Myocyte (in vitro differentiated cells): ENCODE measurements at places on chromosomes 12 and 14. TPM values are rescaled to one million over a fixed set of nuclear protein-coding genes. Genes with fewer than 3 reads are reported as not detected.
A peak's percentile ranks its signal among the peaks of the same experiment; 100 is the strongest.

Gene PMCH
- total RNA-seq, result not detected in 2 replicates

GRCh38 chr12:77630344-77630743, 200.3 kb upstream of the NAV3 start:
- no peak for DNase-seq

DNA sequence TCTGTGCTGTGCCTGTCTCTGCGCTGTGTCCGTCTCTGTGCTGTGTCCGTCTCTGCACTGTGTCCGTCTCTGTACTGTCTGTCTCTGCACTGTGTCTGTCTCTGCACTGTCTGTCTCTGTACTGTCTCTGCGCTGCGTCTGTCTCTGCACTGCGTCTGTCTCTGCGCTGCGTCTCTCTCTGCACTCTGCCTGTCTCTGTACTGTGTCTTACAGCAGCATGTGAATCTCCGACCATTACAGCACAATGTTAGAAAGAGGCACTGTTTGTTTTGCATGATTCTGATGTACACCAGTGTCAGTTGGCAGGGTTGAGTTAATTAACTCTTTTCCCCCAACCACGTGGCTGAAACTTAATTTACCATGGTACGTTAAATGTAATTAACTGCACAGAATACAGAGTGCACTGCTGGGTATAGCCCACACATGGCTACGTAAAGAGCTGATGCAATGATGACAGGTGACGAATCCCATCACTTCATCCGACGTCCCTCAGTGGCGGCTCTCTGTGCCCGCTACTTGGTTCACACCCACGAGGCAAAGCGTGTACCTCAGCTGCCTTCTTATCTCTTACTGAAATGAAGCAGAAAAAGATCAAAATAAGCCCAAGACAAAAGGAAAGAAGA, 127.7 kb upstream of the SFSWAP start:
- DNase-seq, result no peak

DNA sequence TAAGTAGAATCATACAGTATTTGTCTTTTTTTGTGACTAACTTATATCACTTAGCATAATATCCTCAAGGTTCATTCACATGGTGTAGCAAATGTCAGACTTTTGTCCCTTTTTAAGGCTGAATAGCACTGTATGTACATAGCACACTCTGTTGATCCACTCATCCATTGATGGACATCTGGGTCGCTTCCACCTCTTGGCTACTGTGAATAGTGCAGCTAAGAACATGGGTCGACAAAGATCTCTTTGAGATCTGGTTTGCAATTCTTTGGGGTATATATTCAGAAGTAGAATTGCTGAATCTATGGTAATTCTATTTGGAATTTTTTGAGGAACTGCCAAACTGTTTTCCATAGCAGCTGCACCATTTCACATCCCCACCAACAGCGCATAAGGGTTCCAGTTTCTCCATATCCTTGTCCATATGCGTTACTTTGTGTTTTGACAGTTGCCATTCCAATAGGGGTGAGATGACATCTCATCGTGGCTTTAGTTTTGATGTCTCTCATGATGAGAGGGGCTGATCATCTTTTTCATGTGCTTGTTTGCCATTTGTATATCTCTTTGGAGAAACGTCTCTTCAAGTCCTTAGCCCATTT, 73.9 kb downstream of the GLRX5 start:
- DNase-seq, result no peak

DNA sequence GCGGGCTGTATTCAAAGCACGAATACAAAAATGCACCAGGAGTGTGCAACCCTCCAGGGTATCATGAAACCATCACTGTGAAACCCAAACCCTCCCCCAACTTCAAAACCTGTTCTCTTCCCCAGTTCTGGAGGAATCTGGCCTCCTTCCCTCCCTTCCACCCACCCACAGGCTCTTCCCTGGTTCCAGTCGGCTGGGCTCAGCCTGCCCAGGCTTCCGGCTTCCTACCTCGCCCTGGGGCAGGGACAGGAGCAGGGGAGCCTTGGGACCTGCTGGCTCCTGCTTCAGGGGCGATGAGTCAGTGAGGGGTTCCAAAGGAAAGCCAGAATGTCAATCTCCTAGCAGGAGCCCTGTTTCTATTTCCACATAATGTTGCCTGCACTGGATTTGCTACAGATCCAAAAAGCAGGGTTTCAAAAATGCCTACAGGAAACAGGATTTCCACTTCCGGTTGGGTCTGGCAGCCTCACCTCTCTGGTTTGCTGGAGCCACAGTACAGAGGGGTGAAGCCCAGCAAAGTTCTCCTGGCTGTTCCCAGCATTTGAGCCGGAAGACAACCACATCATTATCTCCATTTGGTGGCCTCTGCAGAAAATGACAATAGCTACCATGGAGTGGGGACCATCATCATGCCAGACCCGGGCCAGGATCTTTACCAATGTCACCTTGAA, 278.3 kb downstream of the DPF3 start:
- no peak for DNase-seq

- DNase-seq, result no peak
These were observed 57.7 kb downstream of the ADGRD1 start for GRCh38 chr12:131011165-131012079.

Gene MYF6
- 28.1 and 119 TPM in 2 replicates for total RNA-seq

DNA sequence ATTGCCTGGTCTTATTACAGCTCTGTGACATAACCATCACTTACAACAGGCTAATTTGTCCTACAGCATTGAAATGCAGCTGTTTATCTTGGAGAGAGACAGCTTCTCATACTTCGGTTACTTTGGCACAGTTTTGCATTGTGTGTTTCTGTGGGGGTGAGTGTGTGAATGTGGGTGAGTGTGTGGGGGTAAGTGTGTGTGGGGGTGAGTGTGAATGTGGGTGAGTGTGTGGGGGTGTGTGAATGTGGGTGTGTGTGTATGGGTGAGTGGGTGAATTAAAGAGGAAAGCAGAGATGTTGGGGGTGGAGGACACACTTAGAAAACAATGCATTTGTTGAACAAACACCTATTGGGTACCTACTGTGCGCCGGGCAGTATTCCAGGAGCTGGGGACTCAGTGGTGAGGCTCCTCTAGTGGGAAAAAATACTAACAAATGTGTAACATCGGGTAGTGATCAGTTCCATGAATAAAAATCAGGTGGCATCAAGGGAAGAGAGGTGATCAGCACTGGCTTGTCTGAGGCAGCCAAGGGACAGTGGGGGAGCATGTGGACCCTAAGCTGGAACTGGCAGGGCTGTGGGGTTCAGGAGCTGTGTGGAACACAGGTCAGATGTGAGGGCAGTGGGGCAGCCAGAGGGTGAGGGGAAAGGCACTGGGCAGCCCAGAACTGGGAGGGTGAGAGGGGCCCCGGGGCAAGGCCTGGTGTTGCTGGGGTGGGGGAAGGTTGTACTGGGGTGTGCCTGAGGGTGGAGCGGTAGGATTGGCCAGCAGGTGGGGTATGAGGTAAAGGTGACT, 44.1 kb upstream of the AMN start:
- DNase-seq, result peak; percentile 9

Gene FGF6
- total RNA-seq, result not detected in 2 replicates

DNA sequence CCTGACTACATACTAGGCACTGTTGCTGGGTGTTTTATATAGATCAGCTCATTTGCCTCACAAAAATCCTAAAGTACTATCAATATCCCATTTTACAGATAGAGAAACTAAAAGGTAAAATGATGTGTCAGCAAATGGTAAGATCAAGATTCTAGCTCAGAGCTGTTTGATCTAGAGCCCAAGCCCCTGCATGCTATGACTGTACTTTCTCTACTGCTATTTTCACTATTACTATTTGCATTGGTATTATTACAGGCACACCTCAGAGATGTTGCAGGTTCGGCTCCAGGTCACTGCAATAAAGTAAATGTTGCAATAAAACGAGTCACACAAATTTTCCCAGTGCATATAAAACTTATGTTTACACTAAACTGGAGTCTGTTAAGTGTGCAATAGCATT, 10.9 kb downstream of the ISCU start:
- no peak for DNase-seq

GRCh38 chr14:20679907-20680306, 4.5 kb upstream of the RNASE4 start:
- DNase-seq, result peak; percentile 20
